Activated CD8-positive, alpha-beta memory T cell treated with anti-CD3 and anti-CD28 coated beads for 24 hours (primary cell): ENCODE measurements at places on chromosomes 5 and 9.

DNA sequence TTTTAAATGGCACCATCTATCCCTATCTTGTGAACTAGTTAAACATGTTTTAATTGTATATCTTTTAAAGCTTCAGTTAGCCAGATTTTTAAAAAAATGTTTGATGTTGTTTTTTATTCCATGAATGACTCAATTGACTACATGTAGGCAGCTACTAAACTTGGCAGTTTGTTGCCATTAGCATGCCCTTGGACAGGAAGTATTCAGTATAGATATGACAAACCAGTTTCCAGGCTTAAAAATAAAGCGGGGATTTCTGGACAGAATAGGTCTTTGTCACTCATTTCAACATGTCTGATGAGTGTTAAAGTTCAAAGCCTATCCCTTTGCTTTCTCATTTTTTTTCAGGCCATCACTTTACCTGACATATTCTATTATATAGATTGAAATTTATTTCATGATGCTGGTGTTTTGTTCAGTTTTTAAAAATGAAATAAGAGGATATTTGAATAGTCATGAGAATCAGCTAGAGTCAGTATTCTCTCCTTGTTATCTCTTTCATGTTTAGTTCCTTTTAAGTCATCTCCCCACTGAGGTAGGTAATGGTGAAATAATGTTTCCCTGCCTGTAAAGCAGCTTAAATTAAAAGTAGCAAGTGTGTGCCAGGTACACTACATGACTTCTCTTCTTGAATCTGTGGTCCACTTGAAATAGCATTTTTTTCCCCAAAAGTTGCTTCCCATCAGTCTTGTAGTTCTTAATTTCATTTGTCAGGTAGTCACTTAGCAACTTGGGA lies 11.9 kb downstream of the TNFAIP8 start:
- no peak for DNase-seq

DNA sequence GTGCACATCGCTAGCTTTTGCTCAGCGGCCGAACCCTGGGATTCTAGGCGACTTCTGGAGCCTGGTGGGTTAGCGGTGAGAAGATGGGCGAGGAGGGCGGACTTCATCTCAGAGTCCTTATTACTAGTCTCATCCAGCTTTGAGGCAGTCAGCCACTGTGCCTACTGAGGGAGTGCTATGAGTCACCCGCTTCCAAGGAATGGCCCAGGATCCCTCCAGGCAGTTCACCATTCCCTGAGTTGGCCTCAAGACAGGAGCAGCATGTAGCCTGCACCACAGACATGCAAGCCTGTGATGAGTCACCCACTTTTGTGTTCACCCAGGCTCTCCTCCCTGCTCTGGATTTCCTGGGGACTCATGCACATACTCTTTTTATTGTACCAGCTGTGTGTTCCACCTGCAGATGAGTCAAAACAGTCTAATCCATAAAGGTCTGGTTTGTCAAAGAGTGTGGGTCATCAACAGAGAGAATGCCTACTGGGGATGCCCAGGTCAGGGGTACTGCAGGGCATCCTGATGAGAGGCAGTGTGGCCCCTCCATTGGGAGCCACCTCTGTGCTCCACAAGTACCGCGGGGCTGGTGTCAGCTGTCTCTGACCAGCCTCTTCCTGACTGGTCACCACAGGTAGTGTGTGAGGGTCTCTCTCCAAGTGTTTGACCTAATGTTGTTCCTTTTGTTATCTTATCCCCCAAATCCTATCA lies 20.2 kb downstream of the SLC22A5 start:
- no peak for DNase-seq

DNA sequence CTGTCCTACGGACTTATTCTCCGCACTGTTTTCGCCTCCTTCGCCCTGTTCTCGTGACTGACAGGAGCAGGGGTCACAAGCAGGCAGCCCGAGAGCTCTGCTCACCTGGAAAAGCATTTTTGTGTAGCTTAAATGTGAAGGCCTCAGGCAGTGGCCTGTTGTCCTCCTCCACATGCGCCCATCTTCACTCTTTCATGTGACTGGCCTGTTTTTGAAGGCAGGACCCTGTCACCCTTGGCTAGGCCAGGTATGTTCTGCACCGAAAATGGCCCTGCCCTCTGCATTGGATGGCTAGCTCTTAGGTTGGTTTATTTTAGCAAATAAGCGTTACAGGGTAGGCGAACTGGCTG lies 614 bp upstream of the CPLANE1 start:
- no peak for DNase-seq

DNA sequence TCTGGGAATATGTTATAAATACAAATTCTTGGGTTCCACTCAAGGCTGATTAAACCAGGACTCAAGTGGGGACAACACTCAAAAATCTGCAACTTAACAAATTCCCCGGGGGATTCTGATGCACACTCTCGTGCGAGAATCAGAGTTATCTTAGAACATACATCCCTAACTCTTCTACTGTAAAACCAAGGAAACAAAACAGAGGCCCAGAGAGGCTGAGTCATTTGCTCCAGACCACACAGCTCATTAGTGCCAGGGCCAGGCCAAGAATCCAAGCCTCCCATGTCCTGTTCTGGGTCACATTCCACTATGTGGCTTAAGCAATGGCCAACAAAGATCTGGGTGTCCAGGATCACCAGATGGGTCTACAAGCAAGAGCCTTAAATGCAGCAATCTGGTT lies 166.0 kb downstream of the ADAMTS12 start:
- no peak for DNase-seq

- no peak for DNase-seq
These were observed 181.4 kb downstream of the LURAP1L start for GRCh38 chr9:12956261-12956660.

GRCh38 chr9:78788101-78788500 lies 491.2 kb downstream of the PSAT1 start:
- DNase-seq = no peak

DNA sequence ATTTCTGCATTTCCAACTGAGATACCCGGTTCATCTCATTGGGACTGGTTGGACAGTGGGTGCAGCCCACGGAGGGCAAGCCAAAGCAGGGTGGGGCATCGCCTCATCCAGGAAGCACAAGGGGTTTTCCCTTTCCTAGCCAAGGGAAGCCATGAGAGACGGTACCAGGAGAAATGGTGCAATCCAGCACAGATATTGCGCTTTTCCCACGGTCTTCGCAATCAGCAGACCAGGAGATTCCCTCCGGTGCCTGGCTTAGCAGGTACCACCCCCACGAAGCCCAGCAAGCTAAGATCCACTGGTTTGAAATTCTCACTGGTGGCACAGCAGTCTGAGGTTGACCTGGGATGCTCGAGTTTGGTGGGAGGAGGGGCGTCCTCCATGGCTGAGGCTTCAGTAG lies 527.0 kb downstream of the TLE1 start:
- DNase-seq = no peak

- DNase-seq = no peak
These were observed 77.7 kb downstream of the NR6A1 start for GRCh38 chr9:124693403-124693802.

DNA sequence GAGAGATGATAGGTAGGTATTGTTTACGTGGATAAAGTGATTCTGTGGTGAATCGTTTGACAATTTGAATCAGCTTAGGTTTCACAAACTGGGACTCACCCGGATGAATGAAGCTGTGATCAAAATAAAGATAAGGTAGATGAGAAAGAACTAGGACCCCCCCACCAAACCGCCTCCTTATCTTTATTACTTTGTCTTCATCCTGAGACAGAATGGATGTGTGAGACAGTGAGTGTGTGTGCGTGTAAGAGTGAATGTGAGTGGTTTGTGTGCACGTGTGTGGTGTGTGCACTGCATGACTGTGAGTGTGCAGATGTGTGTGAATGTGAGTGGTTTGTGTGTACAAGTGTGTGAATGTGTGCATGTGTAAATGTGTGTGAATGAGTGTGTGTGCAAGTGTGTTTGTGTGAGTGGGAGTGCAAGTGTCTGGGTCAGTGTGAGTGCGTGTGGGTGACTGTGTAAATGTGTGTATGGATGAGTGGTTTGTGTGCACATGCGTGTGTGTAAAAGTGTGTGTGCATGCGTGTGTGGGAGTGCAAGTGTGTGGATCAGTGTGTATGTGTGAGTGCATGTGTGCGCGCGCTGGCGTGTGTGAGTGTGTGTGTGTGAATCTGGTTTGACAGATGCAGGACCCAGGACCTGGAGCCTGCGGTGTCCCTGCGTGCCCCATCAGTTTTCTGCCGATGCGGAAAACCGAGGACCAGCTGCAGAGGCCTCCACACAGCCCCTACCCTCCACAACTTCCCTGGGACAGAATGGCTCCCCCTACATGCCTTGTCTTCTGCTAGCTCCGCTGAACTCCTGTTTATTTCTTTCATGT lies 11.4 kb upstream of the ENG start:
- no peak for DNase-seq

DNA sequence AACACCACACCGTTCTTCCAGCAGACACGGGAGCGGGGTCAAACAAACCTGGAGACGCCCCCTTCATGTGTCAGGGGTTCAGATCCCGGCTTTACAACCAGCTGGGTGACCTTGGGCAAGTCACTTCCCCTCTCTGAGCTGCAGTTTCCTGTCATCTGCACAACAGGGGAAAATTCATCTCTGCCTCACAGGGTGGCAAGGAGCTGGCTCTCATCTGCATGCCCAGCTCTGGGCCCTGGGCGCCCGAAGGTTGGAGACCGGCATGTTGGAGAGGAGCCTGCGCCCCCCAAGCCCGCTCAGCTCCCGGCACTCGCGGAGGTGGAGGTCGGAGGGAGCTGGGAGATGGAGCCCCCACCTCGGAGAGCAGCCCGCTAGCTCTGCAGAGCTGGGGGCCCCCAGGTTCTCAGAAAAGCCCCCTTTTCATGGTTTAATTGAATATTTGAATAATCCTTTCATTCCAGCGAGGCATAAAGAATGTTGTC lies 20.4 kb downstream of the NR5A1 start:
- DNase-seq = no peak

GRCh38 chr5:141821430-141821925 lies 56.7 kb downstream of the PCDH1 start:
- DNase-seq = no peak

DNA sequence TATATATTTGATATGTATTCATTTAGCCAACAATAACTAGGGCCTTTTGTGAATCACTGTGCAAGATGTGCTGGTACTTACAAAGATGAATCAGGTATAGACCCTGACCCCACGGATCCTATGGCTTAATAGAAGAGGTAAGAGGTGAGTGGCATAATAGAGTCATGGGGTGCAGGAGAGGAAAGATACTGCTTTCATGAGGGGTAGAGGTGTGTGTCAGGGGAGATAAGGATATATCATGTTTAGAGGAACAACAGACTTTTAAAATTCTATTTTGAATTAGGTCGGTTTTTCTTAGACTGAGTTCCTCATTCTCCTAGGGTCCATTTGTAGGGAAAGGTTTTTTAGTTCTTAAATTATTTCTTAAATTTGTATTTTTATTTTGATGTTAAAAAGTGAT lies 27.8 kb downstream of the ZCCHC7 start:
- no peak for DNase-seq

DNA sequence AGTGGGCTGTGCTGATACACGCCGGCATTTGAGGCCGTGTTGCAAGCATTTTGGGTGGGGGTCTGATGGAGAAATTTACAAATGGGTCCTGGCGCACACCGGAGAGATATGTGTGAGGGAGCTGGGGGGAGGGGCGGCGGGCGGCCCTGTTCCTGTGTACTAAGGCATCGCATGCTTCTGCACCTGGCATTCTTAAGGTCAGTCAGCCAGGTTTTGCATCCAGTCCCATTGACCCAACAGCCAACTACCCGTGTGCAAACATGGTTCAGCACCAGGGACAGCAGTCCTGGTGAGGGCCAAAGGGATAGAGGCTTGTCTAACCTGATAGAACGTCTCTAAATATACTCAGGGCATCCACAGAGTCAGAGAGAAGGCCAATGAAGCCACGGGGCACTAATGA lies 839 bp downstream of the GABRG2 start:
- DNase-seq = no peak

DNA sequence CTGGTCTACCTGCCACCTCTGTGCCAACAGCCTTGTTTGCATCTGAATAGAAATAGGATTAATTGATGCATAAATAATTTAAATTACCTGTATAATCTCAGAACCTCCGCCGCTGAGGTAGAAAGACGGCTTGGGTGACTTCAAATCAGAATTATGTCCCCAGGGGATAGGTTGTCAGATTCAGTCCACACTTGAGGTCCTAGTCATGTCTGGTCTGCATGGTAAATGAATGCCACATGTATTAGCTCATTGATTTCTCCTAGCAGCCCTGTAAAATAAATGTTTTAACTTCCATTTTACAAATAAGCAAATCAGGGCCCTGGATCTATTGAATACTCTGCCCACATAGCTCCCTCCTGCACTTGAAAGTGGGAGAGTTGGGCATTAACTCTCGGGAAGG lies 368.0 kb upstream of the WWC1 start:
- no peak for DNase-seq

- DNase-seq = no peak
These were observed 184.4 kb downstream of the ARHGEF28 start for GRCh38 chr5:73810429-73810828.

DNA sequence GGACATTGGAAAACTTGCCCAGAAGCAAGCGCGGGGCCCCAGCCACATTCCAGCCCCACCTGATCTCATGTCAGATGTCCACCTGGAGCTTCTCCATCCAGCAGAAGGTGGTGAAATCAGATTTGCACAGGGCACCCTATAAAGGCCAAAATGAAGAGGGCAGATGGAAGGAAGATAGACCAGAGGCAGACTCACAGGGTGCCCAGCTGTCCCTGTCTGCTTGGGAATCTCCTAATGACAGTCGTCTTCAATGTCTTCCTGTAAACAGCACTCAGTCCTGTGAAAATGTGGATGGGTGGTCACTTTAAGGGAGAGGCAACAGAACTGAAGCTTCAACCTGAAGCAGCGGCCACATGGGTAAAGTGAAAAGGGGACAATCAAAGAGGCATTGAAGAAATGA lies 607.5 kb downstream of the IRX1 start:
- no peak for DNase-seq

DNA sequence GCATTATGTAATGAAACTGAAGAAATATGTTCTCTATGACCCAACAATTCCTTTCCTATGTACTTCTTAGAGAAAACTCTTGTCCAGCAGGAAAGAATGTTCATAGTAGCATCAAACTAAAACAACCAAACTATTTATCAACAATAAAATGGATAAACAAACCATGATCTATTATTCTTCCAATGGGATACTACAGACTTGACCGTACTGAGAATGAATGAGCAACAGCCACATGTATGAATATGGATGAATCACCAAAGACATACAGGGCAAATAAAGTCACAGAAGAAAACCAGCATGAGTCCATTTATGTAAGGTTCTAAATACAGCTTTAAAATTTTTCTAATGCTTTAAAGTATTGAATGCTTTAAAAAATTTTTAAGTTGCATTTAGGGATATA lies 73.6 kb upstream of the SUSD1 start:
- DNase-seq = no peak

GRCh38 chr9:118609355-118610044 lies 759.7 kb downstream of the BRINP1 start:
- no peak for DNase-seq
